Activated effector memory CD4-positive, alpha-beta T cell treated with Interleukin-2 at 50 U/mL for 16 hours (primary cell): ENCODE measurements at places on chromosomes 3 and 15.

GRCh38 chr15:75538376-75538775 lies 40.7 kb downstream of the PTPN9 start:
- no peak for DNase-seq

DNA sequence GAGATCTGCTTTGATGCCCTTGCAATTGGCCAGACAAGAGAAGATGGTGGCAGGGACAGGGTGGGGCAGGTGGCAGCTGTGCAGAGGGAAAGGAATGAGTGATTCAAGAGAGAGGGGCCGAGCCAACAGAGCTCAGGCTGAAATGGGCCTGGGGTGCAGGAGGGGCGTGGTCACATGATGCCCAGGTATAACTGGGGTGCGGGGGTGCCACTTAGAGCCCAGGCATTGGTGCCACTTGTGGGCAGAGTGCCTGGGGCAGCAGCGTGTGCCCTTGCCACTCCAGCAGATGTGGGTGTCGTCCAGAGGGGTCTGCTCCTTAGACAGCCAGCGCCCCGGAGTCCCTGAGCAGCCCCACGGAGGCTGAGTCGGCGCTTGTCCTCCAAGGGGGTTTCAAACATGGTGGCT lies 88.7 kb downstream of the PLXNA1 start:
- DNase-seq = no peak

GRCh38 chr3:66655044-66655443 lies 154.2 kb upstream of the LRIG1 start:
- DNase-seq = no peak

DNA sequence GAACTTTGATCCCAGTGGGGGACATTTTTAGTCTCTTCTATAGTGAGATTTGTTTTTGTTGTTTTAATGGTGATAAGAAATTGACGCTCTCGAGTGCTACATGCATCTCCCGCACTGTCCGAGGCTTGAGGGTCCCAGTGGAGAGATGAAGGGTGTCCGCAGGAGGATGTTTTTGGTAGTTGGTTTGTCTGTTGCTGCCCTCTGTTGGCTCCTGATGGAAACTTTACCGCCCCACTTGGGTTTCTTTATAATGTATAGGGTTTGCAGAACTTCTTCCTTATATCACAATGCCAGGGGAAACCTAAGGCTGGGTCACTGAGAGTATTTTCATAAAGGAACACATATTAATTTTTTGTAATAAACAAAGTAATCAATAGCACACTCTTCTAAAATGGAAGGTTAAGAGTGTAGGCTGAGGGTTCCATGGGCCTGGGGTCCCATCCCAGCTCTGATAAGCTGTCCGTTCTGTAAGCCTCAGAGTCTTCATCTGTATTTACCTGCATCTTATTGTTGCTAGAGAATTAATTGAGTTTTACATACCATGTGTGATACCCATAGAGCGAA lies 185.3 kb upstream of the FEZF2 start:
- DNase-seq = no peak

- DNase-seq = no peak
Measured at GRCh38 chr3:127368186-127369032, 80.6 kb upstream of the PRR20G start.

- DNase-seq = no peak
Measured at GRCh38 chr3:74630602-74631001, 16.1 kb upstream of the CNTN3 start.

GRCh38 chr3:60657972-60658371 lies 593.3 kb downstream of the FHIT start:
- no peak for DNase-seq

DNA sequence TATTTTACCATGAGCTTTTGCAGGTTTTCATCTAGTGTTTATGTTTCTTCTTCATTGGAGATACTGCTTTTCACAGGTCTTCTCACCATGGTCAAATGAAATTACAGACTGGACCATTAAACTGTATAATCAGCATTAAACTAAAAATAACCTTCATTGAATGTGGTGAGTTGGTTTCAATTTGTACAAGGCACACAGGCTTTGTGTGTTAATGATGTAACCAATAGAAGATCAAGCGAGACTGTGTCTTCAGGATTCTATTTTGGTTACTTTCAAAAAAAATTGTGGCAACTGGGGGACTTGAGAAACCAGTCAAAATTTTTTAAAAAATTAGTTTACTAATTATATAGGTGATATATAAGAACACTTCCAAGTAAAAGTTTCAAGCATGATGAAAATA lies 54.3 kb upstream of the GCSAM start:
- no peak for DNase-seq

GRCh38 chr3:191644291-191644690 lies 183.3 kb downstream of the PYDC2 start:
- DNase-seq = no peak

GRCh38 chr3:168025076-168025475 lies 70.6 kb downstream of the GOLIM4 start:
- DNase-seq = no peak

- no peak for DNase-seq
Measured at GRCh38 chr3:191753196-191753595, 292.2 kb downstream of the PYDC2 start.
